ENCODE measurements at places on chromosomes 7 and 10.

DNA sequence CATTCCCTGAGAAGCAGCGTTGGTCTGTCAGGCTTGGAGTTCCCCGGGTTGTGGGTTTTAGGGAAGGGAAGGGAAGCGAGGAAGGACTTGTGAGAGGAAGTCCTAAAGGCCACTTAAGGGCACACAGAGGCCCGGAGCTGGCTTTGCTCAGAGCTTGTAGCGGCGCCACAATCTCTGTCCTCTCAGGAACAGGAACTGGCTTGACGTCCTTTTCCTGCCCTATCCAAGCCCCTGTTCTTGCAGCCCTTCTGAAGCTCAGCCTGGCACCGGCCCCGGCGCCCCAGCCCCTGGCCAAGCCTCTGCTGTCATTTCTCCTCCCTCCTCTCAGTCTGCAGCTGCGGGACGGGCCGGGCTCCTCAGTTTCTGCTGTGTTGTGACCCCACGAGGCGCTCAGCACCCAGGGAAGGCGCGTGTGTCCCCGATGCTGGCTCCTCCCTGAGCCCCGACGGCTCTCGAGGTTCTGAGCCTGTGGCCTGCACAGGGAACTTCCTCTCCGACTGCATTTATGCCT lies at the start of gene GIMAP8:
GIMAP8 (plus strand) TSS at position 140 of the 511 bp plus-strand sequence. CDS start 16,069 bp downstream, outside the sequence.
- DNase-seq = no peak

DNA sequence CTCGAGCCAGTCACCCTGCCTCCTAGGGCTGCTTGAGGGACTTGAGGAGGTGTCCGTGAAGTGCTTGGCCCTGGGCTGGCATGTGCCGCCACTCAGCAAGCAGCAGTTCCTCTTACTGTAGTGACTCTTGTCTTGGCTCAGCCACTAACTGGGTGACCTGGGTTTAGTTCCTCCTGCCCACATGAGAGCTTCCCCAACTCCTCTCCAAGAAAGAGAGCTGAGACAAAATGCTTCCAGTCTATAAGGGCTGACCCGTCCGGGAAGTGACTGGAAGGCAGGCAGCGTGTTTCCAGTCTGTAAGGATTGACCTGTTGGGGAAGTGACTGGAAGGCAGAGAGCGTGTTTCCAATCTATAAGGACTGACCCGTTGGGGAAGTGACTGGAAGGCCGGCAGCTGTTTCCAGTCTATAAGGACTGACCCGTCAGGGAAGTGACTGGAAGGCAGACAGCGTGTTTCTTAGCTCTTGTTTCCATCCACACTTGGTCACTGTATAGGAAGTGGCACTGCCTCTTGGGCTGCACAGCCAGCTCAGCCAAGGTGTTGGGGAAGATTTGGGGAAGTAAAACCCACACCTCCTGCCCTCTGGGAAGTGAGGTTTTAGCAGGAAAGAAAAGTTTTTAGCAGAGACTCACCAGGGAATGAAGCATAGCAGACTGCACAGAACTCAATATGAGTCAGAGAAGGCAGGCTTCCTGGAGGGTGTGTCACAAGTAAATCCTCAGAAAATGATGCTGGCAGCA lies 53.3 kb upstream of the PPIF start:
- no peak for DNase-seq

DNA sequence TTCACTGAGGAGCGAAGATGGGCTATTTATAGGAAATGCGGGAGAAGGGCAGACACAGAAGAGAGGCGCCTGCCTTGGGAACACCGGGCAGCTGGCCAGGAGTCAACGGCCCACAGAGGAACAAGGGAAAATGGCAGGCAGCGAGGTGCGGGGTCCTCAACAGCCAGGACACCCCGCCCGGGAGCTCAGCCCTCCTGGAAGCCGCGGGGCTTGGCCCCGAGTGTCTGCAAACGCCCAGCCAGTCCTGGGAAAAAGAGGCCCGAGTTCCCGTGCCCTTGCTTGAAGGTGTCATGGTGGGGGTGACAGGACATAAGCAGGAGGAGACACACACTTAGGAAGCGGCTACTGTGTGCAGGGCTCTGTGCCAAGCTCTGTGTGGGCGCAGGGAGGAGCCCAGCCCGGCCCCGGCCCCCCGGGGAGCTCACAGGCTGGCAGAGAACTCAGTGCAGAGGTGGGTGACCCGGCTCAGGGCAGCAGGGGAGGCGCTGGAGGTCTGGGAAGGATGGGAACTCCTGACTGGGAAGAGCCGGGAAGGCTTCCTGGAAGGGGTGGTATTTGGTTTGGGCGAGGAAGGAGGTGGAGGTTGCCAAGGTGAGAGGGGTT lies 79.9 kb downstream of the ELFN1 start:
- DNase-seq = no peak

DNA sequence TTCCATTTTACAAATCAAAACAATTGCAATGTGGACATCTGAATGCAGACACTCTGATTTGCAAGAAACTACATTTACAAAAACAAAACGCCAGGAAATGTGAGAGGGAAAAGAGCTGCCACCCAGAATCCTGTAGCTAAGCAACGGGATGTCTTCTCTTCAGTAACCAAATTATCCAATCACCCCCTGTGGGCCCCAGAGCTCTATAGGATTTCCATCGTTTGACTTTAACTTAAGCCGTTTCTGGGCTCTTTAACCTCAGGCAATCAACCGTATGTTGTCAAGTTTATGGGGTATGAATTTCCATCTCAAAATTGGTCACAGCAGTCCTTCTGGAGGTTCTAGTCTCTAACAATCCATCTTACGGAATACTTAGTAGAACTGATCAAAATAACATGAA lies 240.5 kb downstream of the ETV1 start:
- peak; percentile 36 for DNase-seq

GRCh38 chr7:46932676-46933424 lies 649.1 kb downstream of the TNS3 start:
- DNase-seq = no peak

GRCh38 chr7:103657474-103657894 lies 211.5 kb upstream of the SLC26A5 start:
- DNase-seq = no peak

- DNase-seq = no peak
Observed at GRCh38 chr7:147798001-147798400, 792.6 kb upstream of the C7orf33 start.

GRCh38 chr10:48608279-48608681 lies 3.4 kb upstream of the ARHGAP22 start:
- no peak for DNase-seq

DNA sequence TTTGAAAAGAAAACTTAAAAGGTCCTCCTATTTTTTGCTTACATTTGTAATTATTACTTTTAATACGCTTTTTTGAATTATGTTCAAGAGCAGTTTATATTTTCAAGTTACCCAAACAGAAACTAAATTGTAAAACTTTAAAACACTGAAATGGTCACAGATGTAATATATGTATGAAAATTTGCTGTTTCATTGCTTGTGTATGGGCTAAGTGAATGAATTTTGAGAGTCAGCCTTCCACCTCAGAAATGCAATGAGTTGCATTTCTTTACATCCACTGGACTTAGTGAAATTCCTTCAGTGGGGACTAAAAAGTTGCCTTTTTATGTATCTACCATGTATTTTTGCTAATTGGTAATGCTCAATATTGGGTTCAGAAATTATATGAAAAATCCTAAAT lies 1.6 kb downstream of the VPS26A start:
- DNase-seq = no peak

DNA sequence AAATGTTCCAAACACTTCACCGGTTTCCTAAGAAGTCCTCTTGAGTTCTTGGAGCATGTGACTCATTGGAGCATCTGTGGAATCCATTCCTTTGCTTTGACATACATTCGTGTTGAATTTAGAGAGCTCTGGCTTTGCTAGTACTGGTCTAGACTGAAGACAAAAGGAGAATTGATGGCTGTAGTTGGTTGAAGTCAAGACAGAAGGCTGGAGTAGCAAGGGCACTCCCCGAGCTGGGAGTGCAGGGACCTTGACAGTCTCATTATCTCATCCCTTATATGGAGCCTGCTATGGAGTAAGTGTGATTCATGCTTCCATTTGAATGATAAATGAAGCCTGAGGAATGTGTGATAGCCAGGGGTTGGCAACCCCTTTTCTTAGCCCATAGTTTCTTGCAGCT lies 1249.1 kb downstream of the TYW1 start:
- no peak for DNase-seq

- no peak for DNase-seq
Observed at GRCh38 chr10:24851629-24852028, 100.8 kb downstream of the PRTFDC1 start.

GRCh38 chr10:1189166-1190051 lies 133.2 kb downstream of the WDR37 start:
- no peak for DNase-seq

GRCh38 chr10:118785551-118785950 lies 30.8 kb upstream of the CACUL1 start:
- no peak for DNase-seq

DNA sequence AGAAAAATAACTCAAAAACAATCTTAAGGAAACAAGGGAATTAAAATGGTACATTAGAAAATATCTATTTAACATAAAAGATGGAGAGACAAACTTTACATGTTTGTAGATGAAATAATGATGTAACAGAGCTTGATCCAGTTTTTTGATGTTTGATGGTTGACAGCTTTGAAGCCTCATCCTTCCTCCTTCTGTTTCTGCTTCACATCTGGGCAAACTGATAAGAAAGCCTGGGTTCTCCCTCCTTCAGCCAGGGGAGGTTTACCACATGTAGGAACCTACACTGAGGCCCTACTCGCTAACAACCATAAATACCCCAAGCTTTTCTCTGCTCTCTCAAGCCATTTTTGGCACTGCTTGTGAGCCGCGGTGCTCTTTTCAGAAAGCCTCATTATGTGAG lies 82.8 kb upstream of the ZNF32 start:
- no peak for DNase-seq

DNA sequence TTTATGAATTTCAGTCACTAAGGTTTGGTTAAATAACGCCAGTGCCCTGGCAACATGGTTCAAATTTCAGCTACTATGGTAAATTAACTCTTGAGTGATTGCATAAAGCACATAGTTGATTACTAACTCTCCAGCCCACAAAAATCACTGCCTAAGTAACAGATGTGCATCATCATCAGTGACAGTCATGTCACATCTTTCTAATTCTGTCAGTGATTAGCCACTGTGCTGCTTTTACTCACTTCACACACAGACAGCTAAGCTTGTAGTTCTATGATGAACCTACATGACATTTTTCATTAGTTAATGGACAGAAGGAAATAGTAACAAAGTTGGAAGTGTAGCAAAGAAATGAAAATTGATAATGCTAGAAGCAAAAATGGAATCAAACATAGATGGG lies 108.9 kb downstream of the DNAH11 start:
- no peak for DNase-seq

DNA sequence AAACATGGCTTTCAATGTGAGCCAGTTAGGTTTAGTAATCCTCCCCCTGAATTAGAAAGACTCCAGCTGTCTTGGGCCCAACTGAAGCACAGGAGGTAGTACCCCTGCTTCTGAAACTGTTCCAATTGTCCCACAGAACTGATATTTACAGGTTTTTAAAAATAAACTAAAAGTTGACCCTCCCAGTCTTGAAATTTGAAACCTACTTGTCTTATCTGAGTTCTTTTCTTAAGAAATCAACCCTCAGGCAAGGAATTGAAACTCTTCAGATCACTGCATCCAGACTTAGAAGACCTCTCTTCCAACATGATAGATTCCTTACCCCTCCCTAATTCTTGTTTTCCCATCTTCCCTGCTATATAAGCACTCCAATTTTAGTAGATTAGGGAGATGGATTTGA lies 13.3 kb upstream of the ARHGAP21 start:
- DNase-seq = no peak

GRCh38 chr7:129775695-129776361 lies 164.3 kb downstream of the NRF1 start:
- DNase-seq = no peak

GRCh38 chr10:123043409-123043925 lies 34.7 kb downstream of the ACADSB start:
- peak; percentile 64 for DNase-seq

DNA sequence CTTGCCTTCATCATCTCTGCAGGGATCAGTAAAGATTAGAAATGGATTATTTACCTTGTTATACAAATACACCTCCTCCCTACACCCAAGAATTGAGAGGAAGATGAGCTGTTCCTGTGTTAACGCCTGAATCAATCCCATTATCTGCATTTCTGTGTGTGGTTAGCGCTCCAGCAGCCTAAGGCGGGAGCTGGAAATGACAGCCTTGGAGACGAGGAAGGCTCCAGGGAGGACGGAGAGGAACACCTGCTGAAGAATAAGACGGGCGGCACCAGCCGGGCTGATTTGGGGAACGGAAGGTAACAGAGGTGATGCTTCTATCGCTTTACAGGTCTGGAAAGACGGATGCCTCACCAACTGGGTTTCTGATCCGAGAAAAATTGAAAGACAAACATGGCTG lies 34.2 kb upstream of the DDC start:
- DNase-seq = no peak

GRCh38 chr10:132120734-132121510 lies 55.2 kb downstream of the JAKMIP3 start:
- no peak for DNase-seq

GRCh38 chr10:13445656-13446400 lies 83.0 kb downstream of the BEND7 start:
- no peak for DNase-seq

DNA sequence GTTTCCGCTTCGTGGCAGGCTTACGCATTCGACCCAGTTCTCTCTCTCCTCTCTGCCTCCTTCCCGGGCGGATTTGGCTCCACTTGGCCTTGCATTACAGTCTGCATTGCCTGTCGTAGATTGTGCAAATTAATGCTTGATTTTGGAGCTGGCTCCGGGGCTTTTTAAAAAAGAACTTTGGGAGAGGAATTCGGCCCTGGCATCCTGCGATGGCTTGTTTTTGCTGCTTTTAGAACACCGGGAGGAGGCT lies 767 bp downstream of the EIF4EBP2 start:
- no peak for DNase-seq

DNA sequence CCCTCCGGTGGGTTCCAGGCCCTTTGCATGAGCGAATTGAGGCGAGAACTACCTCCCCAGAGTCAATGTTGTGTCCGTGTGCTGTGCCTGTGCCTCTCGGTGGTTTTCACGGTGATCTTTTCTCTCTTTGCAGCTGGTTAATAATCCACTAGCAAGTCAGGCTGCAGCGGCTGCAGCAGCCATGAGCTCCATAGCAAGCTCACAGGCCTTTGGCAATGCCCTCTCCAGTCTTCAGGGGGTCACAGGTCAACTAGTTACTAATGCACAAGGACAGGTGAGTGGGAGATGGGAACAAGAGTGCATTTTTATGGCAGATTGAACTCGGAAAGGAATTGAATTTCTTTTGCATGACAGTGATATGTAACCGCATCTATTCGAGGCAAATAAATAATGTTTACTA lies 159.7 kb upstream of the YAE1 start:
- DNase-seq = no peak

DNA sequence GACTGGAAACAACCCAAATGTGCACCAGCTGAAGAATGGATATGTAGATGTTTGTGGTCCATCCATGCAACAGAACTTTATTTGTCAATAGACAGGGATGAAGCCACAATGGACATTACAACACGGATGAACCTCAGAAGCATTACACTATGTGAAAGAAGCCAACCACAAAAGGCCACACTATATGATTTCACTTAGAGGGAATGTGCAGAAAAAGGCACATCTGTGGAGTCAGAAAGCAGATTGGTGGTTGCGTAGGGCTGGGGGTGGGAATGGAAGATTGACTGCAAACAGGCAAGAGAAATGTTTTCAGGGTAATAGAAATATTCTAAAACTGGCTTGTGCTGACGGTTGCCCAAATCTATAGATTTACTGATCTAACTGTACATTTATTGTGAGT lies 34.3 kb upstream of the WASHC2A start:
- no peak for DNase-seq

Data from neuronal stem cell (in vitro differentiated cells).